Upper lobe of right lung (tissue), 1 donor: ENCODE measurements at places on chromosomes 6 and 20. TPM values are rescaled to one million over a fixed set of nuclear protein-coding genes. Genes with fewer than 3 reads are reported as not detected.

ESR1 gene
- total RNA-seq = 5.7 TPM

LPIN3 gene
- total RNA-seq = 18.4 TPM

ARFGEF3 gene
- 27.2 TPM for total RNA-seq

HCRTR2 gene
- not detected for total RNA-seq

DNA sequence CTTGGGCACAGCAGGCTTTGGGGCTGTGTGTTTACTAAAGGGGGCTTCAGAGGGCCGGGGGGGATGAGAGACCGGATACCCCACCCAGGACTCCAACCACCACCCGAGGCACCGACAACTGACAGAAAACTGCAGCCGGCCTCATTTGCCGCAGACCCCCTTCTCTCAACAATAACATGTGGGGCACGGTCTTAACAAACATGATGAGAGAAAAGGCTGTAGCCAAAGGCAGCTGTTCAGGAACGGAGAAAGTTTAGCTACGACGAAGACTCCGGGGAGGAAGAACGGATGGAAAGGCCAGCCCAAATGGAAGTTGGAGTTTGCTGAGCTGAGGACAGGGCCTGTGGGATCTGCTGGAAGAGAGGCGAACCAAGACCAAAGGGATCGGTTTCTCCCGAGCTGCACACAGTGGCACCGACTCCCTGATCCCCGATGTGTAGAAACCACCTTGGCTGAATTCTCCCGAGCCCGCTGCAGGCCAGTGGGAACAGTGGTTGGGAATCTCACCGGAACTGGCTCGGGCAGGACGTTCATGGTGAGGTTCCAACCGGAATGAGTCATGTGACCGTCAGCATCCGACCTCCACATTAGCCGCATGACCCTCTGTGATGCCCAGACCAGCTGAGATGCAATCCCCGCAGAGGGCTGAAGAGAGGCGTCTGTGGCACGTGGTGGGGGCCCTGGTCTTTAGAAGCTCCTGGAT is 359.3 kb downstream of the TAF4 start:
- H3K36me3 ChIP-seq = no peaks in the 10 kb centered on the region
- DNase-seq = no peak
- H3K4me3 ChIP-seq = no peak overlapping the region

- H3K4me3 ChIP-seq = peak overlapping the region; percentile 94
- no peaks in the 10 kb centered on the region for H3K27me3 ChIP-seq
- H3K36me3 ChIP-seq = peaks cover 33% of the 10 kb centered on the region
- peak; percentile 80 for DNase-seq
- peak overlapping the region; percentile 89 for H3K27ac ChIP-seq
These were observed 511 bp upstream of the SLC35B2 start for GRCh38 chr6:44257753-44258324.

DNA sequence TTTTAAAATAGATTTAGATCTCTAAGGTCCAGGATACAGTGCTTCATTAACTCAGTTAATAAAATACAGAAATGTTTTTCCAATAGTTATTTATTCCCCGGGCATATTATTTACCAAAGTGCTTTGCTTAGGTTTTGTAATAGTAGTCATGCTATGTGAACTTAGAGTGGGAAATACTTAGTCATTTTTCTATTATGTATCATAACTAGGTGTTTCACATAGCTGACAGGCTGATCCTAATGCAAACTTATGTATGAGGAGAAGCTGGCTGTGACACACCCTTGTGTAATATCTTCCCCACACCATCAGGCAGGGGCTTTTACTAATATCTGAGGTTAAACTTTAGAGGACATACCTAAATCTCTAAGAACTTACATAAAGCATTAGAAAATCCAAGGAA is 277.7 kb upstream of the RIMS1 start:
- no peak overlapping the region for H3K4me3 ChIP-seq
- H3K36me3 ChIP-seq = no peaks in the 10 kb centered on the region
- no peaks in the 10 kb centered on the region for H3K4me1 ChIP-seq
- H3K27me3 ChIP-seq = no peaks in the 10 kb centered on the region
- no peak overlapping the region for H3K27ac ChIP-seq
- DNase-seq = no peak

DNA sequence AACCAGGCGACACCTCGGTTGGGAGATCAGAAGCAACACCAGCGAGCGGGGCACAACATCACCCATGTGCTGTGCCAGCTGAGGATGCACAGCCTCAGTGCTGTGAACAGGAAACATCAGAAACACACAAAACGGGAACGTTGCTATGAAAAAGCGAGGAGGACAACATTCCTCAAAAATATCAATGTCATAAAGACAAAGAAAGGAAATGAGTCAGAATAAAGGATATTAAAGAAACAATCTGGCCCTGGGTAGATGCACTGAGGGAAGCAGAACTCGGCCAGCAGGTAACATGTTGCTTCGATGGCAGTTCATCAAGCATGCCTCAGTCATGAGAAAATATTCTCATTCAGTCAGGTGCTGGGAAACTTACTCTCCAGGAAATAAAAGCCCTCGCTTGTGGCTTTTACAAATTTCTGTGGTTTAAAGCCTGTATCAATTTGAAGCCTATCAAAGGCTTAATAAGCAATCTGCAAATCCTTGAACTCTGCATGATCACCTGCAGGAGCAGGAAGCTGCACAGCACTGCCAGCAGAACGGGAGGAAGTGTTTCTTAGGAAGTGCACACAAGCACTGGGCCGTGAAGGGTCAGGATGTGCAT is 77.5 kb downstream of the GINS1 start:
- peaks cover 4% of the 10 kb centered on the region for H3K36me3 ChIP-seq
- H3K27ac ChIP-seq = no peak overlapping the region
- H3K4me1 ChIP-seq = no peaks in the 10 kb centered on the region
- no peak overlapping the region for H3K4me3 ChIP-seq
- no peak for DNase-seq
